ENCODE measurements at places on chromosomes 3 and 15.

GRCh38 chr3:15486020-15486419 lies 35.5 kb downstream of the COLQ start:
- no peak for DNase-seq

GRCh38 chr3:189344996-189345395 lies 173.2 kb downstream of the TPRG1 start:
- DNase-seq: no peak

DNA sequence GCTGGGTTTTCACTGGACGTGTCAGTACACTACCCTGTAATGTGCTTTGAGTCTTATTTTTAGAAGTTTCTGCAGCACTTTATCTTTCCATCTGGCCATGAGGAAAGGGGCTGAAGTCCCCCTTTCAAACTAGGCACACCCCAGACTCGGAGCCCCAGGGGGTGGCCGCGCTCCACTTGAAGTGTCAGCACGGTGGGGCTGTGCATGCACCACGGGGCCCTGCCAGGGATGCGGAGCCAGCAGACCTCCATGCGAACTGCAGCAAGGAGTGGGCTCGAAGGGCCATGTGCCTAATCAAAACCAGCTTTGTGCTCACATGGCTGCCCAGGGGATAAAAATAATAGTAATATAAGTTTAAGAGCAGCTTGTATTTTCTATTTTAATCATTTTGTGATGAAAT lies 100.9 kb upstream of the HACD2 start:
- DNase-seq: no peak

DNA sequence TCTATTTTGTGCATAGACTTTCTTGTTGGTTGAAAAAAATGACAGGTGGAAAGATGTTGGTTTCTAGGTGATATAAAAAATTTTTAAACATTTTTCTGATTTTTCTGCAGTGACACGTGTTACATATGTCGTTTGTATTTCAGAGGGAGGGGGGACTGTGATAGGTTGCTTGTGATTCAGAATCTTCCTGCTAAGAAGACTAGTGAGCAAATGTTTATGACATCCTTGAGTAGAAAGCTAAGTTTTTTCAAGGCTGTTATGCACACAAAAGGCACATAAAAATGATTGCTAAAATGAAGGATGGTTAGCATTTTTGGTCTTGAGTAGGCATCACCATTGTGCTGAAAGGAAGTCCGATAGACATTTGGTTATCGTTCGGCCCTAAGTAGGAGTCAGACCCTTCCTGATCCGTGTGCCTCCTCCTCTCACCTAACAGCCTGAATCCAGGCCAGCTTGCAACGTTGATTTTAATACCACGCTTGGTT lies 1.5 kb downstream of the ZNF639 start:
- DNase-seq: peak; percentile 32

GRCh38 chr15:92020804-92021203 lies 167.3 kb downstream of the SLCO3A1 start:
- DNase-seq: peak; percentile 65

DNA sequence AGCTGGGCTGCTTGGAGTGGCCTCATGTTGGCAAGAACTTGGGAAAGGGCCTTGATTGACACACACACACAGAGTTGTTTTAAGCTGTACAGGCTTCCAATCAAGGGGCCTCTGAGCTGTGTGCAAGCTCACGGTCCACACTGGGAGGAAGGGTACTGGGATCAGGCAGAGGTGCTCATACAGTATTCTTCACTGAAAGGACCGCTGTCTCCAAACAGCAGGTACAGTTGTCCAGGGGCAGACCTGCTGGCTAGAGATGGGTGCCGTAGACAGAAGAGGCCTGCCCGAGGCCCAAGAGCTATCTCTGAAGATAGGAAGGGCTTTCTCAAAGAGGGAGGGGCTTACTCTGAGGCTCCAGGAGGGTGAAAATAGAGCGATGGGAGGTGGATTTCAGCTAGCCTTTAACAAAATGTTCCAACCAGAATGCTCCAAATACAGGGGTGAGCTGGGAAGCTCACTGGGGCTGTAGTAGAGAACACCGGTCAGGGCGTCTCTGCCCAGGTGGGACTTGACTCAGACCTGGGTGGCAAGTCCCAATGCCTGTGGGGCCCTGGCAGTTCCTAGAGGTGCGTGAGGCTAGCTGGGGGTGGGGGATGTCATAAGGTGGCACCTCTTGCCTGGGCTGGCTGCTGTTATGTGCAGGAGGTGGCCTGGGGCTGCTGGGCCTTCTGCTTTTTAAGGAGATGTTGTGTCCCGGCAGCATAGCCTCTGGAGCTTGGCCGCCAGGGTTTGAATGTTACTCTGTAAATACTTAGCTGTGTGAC lies 42.7 kb downstream of the RASGRF1 start:
- no peak for DNase-seq

GRCh38 chr15:81014446-81015093 lies 13.8 kb downstream of the TLNRD1 start:
- DNase-seq: peak; percentile 25

DNA sequence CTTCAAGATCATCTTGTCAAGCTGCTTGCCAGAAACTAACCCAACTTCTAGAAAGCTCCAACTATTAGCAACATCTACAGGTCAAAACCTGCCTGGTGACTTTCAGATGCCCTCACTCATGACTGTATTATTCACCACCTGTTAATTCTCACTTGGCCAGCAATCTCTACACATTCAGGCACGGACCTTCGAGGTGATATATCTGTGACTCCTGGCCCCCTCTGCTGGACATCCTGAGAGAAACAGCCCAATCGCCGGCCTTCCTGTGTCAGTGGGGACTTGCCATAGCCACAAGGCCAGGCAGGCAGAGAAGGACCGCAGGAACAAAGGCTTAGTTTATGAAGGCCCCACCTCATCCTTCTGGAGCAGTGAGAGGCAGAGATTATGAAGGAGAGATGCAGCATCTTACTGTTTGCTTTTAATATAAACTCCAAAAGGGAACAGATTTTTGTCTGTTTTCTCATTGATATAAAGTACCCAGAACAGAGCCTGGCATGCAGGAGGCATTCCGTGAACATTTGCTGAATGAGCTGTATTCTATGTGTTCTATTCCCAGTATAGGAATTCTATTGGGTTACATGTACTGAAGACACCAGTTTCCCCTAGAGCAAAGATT lies 24.4 kb upstream of the OCA2 start:
- DNase-seq: peak; percentile 78

- DNase-seq: peak; percentile 55
These were observed 207.1 kb downstream of the GBE1 start for GRCh38 chr3:81554388-81554787.

- peak; percentile 52 for DNase-seq
These were observed 499 bp downstream of the RABL3 start for GRCh38 chr3:120741837-120742197.

DNA sequence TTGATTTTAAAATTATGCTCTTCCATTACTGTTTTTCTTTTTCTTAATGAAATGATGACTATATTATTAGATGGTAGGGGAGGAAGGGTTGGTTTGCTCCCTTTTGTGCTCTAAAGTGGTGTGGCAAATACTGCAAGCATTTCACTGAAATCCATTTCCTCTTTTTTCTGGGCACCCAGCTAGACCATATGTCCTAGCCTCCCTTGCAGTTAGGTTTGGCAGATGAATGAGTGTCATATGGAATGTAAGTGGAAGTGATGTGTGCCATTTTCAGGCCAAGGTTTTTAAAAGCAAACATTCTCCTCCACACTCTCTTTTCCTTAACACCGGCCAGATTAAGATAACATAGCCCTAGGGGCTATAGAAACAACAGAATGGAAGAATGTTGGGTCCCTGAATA lies 363.0 kb downstream of the FGF12 start:
- DNase-seq: no peak
